ENCODE measurements at places on chromosomes 3 and 15.

GRCh38 chr3:126342991-126343648 lies 14.1 kb downstream of the KLF15 start:
- no peak for DNase-seq

DNA sequence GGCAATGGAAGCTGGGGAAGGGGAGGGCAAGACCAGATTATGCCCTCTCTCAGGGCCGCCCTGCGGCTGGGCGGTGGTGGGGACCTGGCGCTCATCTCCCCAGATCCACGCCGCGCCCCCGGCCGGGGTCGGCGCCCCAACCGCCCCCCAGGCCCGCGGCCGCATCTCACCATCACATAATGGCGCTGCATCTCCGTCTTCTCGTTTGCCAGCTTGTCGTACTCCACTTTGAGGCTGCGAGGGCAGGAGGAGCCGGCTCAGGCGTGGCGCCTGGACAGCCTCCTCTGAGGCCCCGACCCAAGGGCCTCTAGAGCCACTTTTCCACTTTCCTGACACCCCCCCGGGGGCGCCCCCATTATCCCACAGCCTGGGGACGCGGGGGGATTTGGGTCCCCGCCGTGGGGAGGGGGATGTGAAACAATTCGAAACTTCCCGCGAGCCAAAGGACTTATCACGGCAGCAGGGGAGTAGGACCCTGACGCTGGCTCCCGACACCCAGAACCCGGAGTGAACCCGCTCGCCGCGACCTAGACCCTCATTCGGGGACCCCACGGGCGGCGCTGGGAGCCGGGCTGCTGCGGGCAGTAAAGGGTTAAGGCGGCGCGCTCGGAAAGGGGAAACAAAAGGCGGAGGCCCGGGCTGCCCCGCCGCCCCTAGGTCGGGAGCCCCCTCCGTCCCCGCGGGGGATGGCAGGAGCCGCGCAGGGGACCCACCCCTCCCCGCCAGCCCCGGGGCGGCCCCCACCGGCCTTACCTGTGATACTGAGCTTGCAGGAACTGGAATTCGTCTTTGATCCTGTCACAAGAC lies 2.1 kb downstream of the TLE3 start:
- no peak for DNase-seq

GRCh38 chr3:104273046-104273649 lies 1093.6 kb upstream of the ALCAM start:
- DNase-seq, result peak; percentile 37

DNA sequence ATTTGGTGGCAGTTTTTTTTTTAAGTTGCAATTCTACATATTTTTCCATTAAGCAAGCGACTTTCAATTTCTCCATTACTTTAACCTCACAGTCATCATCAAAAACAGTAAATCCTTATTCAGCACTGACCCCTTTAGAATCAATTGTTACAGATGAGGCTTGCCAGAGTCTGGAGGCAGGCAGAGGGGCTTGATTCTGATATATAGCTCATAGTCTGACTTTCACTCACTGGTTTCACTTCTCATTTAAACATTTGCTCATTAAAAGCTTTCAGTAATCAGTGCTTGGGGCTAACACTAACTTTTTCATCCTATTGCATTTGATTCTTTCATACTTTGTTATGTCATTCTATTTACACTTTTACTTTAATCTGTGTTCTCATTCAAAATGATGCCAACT lies 88.4 kb downstream of the PYDC2 start:
- no peak for DNase-seq

GRCh38 chr3:30500666-30501399 lies 105.6 kb upstream of the TGFBR2 start:
- DNase-seq, result no peak

DNA sequence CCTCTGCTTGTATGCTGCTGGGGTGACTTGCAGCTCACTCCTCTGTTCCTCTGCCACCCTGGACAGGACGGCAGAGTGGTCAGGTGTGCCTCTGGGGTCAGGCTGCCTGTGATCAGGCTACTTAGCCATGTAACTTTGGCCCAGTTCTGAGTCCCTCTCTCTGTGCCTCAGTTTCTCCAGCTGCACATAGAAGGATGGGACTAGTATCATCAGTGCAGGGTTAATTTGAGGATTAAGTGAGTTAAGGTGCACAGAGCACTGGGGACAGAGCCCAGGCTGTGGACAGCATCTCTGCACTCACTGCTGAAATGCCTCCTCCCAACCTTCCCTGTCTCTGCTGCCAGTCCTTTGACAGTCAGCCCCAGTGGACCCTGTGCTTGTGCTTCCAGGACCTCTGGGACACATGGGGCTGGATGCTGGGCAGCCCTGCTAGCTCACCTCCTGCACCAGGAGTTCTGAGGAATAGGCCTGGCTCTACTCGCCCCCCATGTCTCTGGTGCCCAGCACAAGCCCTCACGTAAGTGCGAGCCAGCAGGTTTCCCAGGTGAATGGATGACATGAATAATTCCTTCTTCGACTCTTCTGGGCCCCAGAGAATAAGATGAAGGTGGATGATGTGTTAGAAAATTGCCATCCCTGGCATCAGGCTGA lies 19.3 kb upstream of the PRR23E start:
- DNase-seq, result no peak

DNA sequence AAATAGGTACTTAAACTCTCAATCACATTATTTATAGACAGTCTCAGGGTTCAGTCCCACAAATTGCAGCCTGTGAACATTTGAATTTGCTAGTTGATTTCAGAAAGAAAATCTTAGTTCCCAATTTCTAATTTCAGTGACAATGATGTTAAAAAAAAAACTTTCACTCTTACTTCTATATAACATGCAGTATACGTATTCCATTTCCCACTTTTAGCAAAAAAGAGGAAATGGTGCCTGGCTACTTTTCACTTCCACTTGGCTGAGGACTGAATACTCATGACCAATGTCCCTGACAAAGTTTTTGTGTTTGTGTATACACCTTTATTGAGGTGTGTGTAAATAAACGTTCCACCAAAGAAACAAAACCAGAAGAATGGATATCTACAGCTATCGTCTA lies 32.1 kb upstream of the XCR1 start:
- DNase-seq, result no peak

GRCh38 chr15:95169541-95170459 lies 938.4 kb downstream of the MCTP2 start:
- no peak for DNase-seq

DNA sequence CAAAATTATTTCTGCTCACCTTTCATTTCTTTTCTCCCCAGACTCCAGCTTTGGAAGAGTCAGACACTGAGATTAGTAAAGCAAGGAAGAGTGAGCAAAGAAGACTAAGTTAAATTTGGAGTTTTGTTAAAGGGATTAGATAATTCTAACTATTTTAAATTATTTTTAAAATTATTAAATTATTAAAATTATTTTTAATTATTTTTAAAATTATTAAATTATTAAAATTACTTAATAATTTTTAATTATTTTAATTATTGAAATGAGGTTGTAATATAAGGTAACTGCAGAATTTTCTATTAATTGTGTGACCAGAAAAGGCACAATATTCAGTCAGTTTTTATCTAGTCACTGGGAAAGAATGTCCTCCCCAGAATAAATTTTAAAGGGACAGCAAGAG lies 185.0 kb upstream of the EOMES start:
- DNase-seq, result no peak

GRCh38 chr3:156867174-156867573 lies 41.0 kb downstream of the LEKR1 start:
- no peak for DNase-seq

DNA sequence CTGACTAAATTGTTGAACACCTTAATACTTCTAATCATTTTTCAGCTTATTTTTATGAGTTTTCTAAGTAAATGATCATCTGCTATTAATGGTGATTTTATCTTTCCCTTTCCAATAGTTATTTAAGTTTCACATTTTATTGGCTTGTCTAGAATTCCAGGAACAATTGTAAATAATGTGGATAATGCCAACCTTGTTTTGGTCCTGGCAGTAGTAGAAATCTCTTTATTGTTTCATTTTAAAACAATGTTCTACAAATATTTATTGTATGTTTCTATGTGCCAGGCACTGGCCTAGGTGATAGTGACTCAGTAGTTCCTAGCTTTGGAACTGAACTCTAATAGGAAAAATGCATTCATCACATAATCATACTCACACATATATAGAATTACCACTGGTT lies 264.1 kb downstream of the ADAMTSL3 start:
- no peak for DNase-seq

DNA sequence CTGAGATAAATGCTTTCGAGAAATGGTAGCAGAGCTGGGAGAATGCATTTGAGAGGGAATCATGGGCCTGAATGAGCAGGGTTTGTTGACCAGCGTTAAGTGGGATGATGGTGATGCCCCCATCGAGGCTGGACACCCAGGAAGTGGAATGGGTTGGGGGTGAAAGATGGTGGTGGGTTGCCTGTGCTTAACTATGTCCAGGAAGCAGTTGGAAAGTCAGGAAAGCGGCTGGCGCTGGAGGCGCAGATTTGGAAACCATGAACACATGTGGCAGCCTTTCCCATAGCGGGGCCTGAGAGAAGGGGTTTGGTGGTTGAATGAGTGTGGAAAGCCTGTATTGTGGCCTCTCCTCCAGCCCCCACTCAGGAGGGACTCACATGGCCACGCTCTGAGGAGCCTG lies 80.7 kb downstream of the AAGAB start:
- no peak for DNase-seq

DNA sequence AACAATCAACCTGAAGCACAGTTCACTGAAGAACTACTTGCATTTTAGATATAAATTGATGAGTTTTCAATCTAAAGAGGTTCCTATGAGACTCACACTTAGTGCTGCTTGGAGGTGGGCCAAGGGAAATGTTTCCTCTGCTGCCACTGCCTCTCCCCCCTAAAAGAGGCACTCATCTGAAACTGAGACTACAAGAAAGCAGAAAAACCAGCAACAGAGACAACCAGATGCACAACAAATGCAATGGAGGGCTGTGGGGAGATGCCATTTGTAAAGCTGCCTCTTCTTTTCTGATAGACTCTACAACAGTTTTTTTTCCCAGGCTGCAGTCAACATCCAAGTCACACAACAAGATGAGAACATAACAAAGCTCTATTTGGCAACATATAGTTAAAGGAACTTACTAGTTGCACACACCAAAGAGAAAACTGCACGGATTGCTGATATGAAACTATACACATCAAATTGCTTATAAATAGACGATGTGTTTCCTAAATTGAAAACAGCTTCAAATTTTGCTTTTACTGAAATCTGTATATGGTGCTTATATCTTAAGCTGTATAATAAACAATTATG lies 11.0 kb downstream of the TSPAN3 start:
- no peak for DNase-seq

DNA sequence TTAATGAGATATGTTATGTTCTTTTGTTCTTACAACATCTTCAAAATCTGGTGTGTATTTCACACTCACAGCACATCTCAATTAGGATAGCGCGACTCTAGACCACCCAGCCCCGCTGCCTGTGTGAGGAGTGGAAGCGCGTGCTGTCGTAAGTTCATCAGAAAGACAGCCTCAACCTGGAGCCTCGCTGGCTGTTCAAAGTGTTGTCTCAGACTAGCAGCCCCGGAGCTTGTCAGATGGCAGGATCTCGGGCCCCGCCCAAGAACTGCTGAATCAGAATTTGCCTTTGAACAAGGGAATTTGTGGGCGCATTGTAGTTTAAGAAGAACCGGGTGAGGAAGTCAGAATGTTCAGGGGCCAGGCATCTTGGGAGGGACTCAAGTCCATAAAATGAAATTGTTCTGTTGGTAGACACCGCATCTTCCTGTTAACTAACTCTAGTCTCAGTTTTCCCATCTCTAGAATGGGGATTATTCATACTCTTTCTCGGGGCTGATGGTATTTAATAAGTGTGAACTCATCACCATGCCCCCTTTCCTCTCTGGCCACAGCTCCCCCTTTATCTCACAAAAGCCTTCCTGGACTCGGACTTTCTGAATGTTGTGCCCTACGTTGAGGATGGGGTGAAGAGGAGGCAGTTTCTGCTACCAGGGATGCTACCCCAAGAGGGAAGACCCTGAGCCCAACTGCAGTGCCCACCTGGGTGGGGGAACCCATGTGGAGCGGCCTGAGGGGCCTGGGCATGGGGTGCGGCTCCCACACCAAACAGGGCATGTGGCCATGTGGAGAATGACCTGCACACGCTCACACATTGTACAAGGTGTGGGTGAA lies 40.4 kb downstream of the BHLHE40 start:
- no peak for DNase-seq

DNA sequence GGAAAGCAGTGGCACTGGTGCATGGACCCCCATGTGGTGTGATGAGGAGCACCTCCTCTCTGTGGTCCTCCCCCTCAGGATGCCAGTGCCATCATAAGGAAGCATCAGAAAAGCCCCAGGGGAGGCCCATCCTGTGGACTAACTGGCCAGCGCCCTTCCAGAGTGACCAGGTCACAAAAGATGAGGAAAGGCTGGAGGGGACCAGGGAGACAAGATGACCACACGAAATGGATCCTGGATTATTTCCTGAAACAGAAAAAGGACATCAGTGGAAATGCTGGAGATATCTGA lies 56.4 kb downstream of the TPRA1 start:
- no peak for DNase-seq

- DNase-seq, result peak; percentile 32
Observed at GRCh38 chr3:21894459-21895340, 143.7 kb upstream of the ZNF385D start.

DNA sequence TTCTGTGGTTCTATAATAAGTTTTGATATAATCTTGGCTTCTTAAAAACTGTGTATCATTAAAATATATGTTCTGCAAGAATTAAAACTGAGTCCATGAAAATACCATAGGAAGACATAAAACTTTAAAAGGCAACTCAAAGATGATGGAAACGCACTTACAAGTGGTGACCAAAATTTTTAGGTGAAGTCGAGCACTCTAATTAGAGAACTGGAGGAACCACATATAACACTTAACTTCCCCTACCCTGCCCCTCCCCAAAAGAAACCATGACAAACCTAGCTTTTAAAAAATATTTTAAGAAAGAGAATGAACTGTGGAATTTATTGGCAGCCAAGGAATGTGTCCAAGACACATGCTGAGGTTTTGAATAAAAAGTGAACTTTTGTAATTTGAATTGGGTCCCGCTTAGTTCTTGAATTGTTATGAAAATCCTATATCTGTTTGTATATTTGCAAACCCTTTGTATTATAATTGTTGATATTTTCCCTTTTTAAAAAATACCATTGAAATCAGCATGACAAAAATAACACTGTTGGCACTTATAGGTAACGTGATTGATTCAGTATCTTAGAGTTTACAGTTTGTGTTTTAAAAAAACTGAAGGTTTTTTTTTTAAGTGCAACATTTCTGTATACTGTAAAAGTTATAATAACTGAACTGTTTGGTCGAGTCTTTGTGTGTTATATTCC lies 7.7 kb downstream of the NR2F2 start:
- DNase-seq, result no peak

- no peak for DNase-seq
Observed at GRCh38 chr15:45094358-45094730, 19.6 kb downstream of the DUOX2 start.

All from brain microvascular endothelial cell (primary cell).